ENCODE measurements at places on chromosomes 12 and 14.
A peak's percentile ranks its signal among the peaks of the same experiment; 100 is the strongest.

DNA sequence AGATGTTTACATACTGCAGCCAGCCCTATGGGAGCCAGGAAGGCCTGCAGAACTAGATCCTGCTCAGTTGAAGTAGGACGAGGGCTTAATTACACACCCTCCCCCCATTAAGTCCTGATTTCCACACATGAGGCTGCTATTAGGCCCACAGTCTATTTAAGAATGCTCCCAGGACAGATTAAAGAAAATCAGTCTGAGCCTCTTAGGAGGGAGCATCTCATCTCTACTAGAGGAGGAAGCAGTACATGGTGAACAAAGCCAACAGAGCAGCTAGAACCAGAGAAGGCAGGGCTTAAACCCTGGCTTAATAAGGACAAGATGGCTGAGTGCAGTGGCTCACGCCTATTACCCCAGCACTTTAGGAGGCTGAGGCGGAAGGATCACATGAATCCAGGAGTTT, 55.8 kb upstream of the ARHGAP5 start:
- no peak for DNase-seq

DNA sequence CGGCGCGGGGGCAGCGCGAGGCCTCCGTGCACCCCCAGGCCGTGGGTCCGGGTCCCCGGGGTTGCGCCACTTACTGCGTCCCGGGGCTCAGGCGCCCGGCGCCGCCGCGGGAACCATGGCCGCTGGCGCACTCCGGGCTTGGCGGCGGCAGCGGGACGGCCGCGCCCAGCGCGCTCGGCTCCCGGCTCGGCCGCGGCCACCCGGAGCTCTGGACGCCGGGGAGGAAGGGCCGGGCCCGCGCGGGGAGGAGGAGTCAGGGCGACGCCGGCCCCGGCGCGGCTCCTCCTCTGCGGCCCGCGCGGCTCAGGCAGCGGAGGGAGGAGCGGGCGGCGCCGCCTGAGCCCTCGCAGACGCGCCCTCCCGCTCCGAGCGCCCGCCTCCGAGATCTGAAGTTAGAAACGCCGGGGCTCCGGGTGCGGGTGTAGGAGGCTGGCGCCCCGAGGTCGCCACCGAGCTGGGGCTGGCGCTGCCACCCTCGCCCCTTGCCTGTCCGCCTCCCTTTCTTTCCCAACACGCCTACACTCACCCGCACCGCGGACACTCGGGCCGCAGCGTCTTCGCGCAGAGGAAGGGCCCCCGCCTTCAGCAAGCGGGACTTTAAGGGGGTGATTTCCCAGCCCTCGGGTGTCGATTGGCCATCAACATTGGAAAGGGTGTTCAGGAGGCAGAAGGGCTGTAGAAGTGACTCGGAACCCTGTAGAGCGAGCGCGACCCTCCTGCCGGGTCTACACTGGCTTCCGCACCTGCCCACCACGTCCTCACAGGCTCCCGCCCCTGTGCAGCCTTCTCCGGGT, at the start of gene NIN:
TSS of gene NIN (minus strand) at position 231 of the 794 bp plus-strand sequence. CDS start 9,106 bp downstream, outside the sequence.
- DNase-seq: peak; percentile 75

- DNase-seq: no peak
These were observed 29.3 kb downstream of the YLPM1 start for GRCh38 chr14:74792249-74793039.

GRCh38 chr12:96743606-96744005, 163.5 kb upstream of the NEDD1 start:
- DNase-seq: no peak

- DNase-seq: no peak
These were observed 140.1 kb upstream of the PARP11 start for GRCh38 chr12:4012977-4013968.

DNA sequence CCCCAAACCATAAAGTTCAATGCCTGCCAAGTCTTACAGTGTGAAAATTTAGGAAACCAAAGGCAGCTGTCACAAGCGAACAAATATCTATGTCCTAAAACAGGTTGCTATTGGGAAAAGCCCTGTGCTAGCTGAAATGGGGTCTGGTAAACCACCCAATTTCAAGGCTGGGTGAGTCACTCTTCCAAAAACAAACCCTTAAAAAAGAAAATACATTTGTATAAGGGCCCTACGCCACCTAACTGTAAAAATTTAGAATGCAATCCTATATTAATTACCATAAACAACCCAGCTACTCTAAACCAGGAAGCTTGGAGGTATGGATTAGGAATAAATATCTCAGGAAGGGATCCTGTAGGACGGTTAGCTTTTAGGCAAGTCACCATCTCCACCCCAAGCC, 32.1 kb downstream of the PRMT8 start:
- DNase-seq: no peak

GRCh38 chr12:43072431-43072830, 479.6 kb downstream of the ADAMTS20 start:
- DNase-seq: no peak

GRCh38 chr14:88868558-88869159, 44.2 kb downstream of the TTC8 start:
- no peak for DNase-seq

DNA sequence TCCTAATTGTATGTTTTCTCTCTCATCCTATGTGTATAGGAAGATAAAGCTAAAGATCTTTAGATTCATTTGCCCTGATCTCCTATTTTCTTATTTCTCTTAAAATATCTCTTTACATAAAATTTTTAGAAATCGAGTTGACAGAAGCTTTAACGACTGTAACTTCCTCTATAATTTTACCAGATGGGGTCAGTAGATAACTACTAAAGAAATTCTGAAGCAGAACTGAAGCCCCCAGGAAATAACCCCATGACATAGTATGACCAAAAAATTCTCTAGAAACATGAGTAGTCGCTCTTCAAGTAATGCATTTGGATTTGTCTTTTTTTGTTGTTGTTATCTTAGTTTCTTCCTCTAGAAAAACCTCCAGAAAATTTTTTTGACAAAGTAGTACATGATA, 288.0 kb downstream of the ERC1 start:
- no peak for DNase-seq

- DNase-seq: peak; percentile 46
These were observed 62.7 kb downstream of the CHST11 start for GRCh38 chr12:104519190-104520019.

DNA sequence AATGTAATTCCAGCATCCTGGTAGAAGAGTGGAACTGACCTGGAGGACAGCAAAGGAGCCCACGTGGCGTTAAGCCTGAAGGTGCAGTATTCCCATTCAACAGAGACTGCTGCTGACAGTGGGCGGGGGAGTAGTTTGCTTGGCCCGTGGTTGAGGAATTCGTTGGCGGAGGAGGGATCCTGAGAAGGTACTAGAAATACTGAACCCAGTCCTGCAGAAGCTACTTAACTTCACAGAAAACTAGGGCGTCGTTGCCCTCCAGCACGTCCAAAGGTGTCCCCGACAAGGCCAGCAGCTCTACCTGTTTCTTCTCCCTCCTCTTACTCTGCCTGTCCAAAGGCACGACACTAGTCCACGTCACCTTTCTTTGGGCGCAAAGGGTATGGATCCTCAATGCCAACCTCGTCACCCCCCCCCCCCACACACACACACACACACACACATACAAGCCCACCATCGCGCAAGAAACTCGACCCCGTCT, 303 bp downstream of the PUS7L start:
- DNase-seq: no peak

DNA sequence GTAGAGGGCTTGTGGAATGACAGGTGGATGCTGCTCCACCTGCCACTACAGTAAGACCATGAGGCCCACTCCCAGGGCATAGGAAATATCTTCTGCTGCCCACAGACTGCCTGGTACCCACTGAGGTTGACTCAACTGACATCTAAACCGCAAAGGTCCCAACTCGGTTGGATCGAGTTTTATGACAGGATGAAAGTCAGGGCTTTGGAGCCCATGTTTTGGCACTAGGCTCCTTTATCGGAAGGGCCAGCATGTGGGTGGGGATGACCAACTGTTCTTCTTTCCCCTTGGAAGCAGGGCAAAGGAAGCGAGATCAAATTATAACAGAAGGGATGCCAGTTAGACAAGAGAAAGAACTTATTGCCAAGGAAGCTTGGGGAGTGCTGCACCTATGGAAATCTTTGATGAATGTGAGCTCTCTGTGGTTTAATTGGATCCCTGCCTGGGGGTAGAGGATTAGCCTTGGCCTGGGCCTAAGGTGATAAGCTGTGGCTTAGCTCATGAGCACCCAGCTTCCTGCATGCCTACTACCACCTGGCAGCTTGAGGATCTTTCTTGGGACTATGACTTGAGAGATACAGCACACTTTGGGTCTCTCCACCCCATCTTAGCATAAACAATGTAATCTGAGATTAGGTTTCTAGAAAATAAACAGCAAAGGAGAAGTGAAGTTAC, 121.8 kb downstream of the KCNA5 start:
- DNase-seq: no peak

GRCh38 chr12:24533716-24534352, 415.1 kb downstream of the BCAT1 start:
- no peak for DNase-seq

- DNase-seq: no peak
These were observed 644 bp downstream of the TSPAN31 start for GRCh38 chr12:57745485-57745881.

DNA sequence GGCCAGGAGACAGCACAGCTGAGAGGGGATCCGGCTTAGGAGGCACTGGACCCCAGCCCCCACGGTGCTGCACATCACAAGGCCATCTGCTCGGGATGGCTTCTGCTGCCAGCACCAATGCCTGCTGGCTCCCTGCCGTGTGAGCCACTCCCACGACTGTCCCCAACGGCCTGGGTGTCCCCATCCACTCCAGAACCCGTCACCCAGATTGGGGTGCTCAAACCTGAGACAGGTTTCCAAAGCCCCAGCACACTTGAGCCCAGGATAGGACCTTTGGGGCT, 102.4 kb downstream of the RFLNA start:
- no peak for DNase-seq

DNA sequence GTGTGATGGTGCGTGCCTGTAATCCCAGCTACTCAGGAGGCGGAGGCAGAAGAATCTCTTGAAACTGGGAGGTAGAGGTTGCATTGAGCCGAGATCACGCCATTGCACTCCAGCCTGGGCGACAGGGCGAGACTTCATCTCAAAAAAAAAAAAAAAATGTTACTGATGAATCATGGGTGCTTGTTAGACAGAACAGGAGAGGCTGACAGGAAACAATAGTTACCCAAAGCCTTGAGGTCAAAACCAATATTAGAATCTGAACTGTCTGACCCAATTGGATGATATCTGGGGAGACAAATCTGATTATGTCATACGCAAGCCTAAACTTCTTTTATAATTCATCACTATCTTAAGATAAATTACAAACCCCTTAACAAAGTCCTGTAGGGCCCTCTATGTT, 40.7 kb upstream of the KIF21A start:
- no peak for DNase-seq

DNA sequence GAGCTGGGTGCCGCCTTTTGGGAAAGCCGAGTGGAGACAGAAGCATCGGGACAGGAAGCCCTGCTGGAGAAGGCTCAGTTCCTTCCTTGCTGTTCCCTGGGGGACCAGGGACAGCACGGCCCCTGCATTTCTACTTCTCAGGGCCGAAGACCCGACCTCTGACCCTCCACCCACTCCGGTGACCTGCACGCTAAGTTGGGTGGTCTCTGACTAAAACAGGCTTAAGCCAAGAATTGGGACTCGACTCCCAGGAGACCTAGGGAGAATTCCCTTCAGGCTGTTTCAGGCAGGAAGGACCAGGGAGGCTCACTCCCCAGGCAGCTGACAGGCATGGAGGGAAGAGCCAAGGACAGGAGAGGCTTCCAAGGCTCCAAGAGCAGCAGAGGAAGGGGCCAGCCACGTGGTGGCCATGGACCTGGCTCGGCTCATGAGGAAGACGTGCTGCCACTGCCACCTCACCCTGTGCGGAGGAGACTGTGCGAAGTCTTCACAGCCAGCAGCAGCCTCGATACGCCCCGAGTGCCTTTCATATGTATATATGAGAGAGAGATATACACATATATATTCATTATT, 43.9 kb downstream of the DCAF4 start:
- DNase-seq: no peak

- DNase-seq: no peak
These were observed 40.6 kb downstream of the IGF1 start for GRCh38 chr12:102439426-102440405.

DNA sequence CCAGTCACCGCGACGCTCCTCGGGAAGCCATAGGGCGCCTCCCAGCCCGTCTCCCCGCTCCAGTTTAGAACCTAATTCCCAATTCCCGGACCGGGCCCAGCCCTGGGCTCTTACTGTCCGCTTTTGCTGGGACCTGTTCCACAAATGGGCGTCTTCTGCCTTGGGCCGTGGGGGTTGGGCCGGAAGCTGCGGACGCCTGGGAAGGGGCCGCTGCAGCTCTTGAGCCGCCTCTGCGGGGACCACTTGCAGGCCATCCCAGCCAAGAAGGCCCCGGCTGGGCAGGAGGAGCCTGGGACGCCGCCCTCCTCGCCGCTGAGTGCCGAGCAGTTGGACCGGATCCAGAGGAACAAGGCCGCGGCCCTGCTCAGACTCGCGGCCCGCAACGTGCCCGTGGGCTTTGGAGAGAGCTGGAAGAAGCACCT, 797 bp downstream of the UNG start:
- no peak for DNase-seq

- no peak for DNase-seq
These were observed 667.6 kb upstream of the TBX3 start for GRCh38 chr12:115351514-115352077.
